CD4-positive, alpha-beta T cell treated with Interleukin-6 at 100 ng/mL for 8 hours (primary cell): ENCODE measurements at places on chromosomes 6 and 20.

- DNase-seq = no peak
Observed at GRCh38 chr20:17557675-17558006, 12.2 kb upstream of the DSTN start.

DNA sequence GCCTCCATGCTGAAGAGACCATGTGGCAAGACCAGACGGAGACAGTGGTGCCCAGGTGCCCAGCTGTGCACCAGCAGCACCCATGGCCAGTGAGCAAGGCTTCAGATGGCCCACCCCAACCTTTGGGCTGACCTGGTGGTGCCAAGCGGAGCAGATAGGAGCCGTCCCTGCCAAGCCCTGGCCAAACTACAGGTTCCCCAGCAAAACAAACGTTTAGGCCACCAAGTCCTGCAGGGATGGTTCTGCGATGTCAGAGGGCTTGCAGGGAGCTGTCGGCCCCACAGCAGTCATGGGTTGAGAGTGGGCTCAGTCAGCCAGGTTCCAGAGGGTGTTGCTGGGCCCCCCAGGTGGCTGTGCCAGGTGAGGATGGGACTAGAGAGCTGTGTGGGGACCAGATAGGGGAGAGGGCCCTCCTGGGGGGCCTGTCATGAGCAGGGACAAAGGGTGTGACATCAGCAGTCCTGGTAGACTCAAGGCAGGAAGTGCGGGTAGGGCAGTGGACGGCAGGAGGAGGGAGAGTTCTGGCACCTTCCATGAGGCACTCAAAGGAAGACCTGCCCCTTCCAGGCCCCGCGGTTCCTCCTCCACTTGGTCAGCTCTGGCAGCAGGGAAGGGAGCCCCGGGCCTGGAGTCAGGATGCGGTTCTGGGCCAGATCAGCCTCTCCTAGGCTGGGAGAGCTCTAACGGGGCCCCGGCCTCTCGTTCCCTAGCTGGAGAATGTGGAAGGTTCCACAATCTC lies 342.4 kb downstream of the ZFAND3 start:
- no peak for DNase-seq

DNA sequence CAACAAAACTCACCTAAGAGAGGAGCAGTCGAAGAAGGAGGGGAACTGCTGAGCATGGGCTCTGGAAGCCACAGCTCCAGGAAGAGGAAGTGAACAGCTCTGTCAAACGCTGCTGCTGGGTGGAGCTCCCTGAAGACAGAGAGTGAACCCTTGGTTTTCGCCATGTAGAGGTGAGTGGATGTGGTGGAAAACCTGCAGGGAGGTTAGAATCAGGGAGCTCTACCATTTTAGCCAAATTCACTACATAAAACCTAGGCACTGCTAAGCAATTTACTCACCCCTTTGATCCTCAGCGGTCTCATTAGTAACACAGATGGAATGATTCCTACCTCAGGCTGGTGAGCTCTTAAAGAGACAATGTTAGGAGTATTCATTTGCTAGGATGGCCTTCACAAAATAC lies 19.4 kb upstream of the TFAP2A start:
- DNase-seq = no peak

GRCh38 chr20:63402860-63403220 lies 41.7 kb upstream of the CHRNA4 start:
- no peak for DNase-seq

DNA sequence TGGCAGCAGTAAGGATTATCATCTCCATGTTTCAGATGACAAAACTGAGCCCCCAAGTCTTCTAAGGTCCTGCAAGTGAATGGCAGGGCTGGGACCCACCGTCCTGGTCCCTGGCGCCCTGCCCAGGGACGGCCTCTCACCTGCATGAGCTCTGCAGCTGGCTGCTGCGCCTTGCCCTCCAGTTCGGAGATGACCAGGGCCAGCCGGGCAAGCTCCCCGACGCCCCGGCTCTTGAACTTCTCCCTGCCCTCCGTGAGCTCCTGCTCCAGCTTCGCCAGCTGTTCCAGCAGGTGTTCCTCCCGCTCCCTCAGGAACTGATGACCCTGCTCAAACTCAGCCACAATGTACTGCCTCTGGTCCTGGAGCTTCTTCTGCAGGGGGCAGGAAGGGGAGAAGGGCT lies 16.8 kb downstream of the TRIM26 start:
- no peak for DNase-seq

DNA sequence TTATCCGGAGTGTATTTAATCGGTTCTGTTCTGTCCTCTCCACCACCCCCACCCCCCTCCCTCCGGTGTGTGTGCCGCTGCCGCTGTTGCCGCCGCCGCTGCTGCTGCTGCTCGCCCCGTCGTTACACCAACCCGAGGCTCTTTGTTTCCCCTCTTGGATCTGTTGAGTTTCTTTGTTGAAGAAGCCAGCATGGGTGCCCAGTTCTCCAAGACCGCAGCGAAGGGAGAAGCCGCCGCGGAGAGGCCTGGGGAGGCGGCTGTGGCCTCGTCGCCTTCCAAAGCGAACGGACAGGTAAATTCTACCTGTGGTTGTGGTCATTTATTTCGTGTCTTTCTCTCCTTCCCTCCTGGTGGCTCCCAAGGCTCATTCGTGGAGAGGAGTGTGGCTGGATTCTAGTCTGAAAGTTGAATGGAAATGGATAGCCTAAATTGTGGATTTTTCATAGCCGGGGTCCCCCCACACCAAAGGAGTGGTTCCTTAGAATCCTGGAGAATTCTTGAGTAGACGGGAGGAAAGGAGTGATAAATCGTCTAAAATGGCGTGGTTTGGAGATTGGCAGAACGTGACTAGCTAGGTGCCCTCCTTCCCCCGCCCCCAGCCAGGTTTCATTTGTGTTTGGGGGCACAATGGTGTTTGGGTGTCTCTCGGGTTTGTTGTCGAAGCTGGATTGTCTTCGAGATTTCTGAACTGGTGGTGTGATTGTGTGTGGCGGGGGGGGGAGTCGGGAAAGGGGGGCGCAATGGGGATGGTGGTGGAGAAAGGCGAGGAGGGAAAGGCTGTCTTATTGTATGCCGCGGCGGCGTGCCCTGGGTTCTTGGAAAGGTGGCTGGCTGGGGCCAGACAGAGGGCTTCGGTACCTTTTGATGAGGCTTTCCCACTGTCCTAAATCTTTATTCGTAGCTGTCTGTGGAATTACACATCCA lies 673 bp downstream of the MARCKS start:
- no peak for DNase-seq

GRCh38 chr20:12130781-12131180 lies 213.1 kb downstream of the BTBD3 start:
- DNase-seq = no peak

DNA sequence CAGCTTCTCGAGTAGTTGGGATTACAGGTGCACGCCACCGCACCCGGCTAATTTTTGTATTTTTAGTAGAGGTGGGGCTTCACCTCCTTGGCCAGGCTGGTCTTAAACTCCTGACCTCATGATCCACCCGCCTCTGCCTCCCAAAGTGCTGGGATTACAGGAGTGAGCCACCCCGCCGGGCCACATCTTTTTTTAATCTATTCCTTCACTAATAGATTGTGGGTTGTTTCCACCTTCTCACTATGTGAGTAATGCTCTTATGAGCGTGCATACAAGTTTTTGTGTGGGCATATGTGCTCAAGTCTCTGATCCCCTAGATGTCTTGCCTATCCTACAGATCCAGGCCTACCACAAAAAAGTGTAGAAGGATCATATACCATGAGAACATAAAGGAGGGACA lies 30.7 kb downstream of the CARMIL1 start:
- DNase-seq = no peak
